ENCODE measurements at places on chromosomes 1 and 21. TPM values are rescaled to one million over a fixed set of nuclear protein-coding genes. Genes with fewer than 3 reads are reported as not detected.

The ERG gene
- not detected for total RNA-seq

The AK5 gene
- 0.46 TPM for total RNA-seq

DNA sequence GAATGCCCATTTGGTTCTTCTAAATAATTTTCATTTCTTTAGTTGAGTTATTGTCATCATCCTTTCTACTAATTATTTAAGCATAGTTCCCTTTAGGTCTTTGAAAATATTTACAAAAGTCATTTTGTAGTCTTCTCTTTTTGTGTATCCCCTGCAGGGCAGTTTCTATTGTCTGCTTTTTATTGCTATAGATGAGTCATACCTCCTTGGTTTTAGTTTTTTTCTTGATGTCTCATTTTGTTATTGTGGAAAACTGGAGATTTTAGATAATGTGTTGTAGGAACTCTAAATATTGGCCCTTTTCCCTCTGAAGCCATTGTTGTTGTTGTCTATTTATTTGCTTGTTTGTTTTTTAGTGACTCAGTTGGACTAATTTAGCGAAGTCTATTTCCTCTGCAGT lies 387.9 kb downstream of the NUF2 start:
- DNase-seq = no peak

- no peak for DNase-seq
These were observed 144.5 kb downstream of the TM2D1 start for GRCh38 chr1:61580417-61580816.

The DDI2 gene
- total RNA-seq = 50.4 TPM

GRCh38 chr1:184567637-184568036 lies 180.8 kb downstream of the C1orf21 start:
- no peak for DNase-seq

All from CD8-positive, alpha-beta memory T cell (primary cell).